Activated CD4-positive, alpha-beta T cell treated with anti-CD3 and anti-CD28 coated beads, Interleukin-2, Interleukin-4, amounts not matched to agents 100 ng/mL and 50 ng/mL, durations not matched to agents 16 hours and 8 hours (primary cell): ENCODE measurements at places on chromosomes 12 and 14.

DNA sequence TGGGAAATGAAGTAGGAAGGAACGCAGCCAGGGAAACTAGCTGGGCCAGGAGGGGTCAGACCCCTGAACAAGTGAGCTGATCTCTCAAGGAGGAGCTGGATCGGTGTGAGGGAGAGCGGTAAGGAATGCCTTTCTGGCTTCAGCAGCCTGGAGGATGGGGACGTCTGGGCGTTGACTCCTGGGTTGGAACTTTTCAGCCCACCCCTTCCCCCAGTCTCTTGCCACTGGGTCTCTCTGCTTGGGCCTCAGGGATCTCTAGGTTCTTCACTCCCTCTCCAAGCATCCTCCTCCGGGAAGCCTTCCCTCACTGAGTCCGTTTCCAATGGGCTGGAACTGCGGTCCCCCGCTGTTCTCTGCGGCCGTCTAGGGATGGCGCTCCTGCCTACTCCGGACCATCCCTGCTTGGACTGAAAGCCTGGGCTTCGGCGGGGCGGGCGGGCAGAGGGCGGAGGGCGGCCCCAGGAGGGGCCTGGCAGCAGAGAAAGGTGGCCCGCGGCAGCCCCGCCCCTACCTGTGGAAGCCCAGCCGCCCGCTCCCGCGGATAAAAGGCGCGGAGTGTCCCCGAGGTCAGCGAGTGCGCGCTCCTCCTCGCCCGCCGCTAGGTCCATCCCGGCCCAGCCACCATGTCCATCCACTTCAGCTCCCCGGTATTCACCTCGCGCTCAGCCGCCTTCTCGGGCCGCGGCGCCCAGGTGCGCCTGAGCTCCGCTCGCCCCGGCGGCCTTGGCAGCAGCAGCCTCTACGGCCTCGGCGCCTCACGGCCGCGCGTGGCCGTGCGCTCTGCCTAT is at the start of gene KRT7:
TSS of gene KRT7 (plus strand) at position 570 of the 788 bp plus-strand sequence. CDS start at position 624, 54 bp downstream.
- no peak for DNase-seq

GRCh38 chr12:10147714-10148403 is 17.9 kb upstream of the CLEC7A start:
- DNase-seq, result peak; percentile 36

DNA sequence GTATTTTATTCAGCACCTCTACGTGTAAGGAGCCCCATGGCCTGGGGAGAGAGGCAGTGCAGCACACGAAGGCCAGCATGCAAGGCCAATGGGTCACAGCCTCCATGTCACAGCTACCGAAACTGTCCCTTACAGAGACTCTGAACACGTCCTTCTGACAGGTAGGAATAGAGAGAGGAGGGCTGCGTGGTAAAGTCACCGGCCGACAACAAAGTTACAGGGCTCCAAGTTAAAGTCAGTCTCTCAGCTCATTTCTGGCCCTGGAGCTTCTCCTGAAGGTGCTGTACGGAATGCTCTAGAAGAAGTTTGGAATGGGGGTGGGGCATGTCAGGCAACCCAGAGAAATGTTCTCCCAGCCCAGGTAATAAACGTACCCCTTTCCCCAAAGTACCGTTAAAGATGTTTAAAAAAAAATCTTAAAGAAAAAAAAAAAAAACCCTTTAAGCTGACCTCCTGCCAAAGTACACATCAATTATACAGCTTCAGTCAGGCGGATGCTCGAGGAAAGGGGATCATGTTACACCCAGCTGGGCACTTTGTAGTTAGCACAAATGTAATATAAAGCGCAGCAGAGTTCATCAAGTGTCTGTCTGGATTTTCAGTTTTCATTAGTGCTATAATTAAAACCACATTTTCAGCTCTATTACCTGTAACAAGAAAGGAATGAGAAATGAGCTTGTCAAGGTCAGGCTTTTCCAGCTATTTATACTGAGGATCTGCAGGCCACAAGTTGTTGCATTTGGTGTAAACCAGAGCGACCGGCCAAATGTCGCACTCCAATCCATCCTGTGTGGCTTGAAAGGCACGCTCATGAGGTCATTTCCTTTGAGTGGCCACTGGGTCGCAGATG is 53.3 kb upstream of the CDKN3 start:
- DNase-seq, result no peak

DNA sequence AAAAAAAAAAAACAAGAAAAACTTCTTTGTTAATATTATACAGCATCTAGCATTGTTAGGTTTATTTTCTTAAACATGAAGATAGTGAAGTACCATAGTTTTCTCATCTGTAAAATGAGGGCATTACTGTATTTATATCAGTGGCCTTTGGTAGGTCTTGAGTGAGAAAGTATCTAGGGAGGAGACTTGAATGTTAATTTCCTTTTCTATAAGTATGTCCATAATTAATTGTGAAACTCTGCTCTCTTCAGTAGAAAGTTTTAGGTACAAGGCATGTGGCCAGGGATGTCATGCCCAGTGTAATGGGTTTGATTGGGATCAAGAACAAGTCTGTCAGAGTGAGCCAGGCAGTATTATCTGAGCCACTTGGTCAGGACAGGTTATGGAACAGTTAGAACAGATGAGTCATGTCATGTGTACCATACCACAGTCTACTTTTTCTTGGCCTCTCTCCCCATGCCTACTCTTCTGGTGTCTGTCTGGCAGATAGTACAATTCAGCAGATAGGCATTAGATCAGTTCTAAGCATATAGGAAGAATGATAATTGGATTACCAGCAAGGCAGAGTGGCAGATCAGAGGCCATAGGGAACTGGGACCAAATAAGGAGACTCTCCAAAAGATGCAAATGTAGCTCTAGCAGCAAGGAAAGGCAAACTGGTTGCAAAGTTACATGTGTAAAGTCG is 30.4 kb downstream of the FBXO34 start:
- peak; percentile 42 for DNase-seq

DNA sequence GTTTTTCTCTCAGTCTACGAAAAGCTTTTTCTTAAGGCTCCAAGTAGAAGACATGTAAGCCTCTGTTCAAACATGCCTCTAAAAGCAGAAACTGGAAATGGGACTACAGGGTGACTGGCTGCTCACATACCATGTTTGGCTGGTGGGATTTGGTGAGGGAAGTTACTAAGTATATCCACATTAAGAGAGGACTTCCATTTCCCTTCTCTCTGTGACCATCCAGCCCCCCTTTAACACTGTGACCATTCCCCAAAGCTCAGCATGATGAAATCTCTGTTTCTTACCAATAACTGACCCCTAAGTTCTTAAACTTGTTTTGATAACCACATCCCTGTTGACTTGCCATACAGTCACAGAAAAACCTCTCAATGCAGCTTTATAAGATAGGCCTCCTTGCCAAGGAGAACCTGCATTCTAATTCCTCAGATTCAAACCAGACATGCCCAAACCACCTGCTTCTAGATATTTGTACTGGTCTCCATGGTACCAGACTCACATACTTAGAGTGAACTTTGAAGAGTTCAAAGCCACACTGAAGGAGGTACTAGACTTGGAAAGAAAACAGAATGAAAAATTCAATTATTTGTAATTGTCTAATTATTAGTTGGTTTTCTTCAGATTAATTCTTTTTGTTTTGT is 102.2 kb downstream of the VEZT start:
- no peak for DNase-seq

DNA sequence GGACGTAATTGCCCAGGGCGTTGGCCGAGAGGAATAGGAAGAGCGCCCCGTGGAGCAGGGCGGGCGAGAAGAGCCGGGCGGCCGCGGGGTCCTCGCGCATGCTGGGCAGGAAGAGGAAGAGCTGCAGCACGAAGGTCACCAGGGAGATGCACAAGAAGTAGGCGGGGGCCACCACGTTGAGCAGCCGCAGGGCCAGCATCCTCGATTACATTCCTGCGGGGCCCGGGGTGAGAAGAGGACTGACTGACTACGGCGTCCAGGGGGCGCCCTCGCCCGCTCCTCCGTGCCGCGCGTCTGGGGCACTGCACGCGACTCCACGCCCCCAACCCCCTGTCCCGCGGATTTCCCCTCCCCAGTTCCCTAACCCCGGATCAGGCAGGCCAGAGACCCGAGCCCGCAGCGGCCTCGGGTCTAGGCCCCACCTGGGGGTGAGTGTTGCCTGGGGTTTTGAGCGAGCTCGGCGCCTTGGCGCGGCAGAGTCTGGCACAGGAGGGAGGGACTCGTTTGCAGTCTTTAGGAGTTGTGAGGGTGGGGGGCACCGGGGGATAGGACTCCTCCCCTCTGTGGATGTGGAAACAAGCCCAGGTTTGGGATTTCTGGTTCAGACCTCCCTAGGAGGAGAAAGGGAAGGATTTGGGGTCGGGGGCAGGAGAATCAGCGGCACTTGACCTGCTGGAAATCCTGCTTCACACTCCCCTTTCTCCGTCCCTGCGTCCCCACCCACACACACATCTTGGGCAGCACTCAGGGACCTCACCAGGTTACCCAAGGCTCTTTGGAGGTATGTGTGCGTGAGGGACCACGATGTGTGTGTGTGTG is 1.8 kb downstream of the ZDHHC22 start:
- DNase-seq, result peak; percentile 52

GRCh38 chr14:58844544-58844943 is 206.8 kb downstream of the DACT1 start:
- no peak for DNase-seq

DNA sequence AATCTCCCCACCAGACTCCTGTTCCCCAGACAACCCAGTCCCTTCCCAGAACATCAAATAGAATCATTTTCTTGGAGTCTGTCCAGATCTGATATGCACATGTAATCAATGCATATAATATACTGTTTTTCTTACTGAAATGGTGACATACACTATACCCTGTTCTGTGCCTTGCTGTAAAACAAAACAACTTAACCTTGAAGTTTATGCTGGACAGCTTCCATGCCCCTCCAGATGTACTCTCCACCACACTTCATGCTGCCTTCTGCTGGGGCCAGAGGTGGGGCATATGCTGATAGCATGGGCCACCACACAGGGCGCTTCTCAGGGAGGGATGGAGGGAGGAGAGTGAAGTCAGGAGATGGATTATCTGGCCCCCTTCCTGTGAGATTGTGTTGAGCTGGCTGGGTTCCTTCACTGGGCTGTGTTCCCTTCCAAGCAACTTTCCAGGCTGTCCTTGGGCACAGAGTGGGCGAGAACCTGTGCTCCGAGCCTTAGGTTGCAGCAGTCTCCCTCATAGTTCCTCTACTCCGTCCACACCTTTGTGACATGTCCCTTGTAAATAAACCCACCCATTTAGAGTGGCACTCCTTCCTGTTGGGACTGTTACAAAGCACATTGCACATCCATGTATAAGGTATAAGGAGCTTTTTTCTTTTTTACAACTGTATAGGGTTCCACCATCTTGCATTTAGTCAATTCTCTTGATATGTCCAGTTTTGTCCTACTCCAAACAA is 77.6 kb upstream of the RIC8B start:
- DNase-seq, result no peak

GRCh38 chr12:100463661-100464060 is 10.0 kb upstream of the NR1H4 start:
- no peak for DNase-seq

- no peak for DNase-seq
These were observed 320.8 kb upstream of the CCDC196 start for GRCh38 chr14:66165337-66165736.

DNA sequence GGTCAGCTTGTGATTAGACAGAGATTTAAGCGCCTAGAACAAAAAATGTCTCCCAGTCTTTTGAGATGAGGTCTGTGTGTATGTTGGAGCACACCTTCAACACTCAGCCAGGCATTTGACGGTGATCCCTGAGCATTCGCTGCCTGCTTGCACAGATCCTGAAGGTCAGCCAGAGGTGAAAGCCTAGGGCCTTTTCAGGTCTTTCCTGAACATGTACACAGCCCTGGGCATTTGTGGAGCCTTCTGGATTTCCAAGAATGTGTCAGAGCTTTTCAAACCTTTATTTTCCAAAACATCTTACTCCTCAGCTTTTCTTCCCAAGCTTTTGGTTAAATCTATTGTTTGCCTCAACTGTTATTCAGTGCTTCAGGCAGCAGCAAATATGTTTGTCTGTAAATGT is 59.1 kb upstream of the AMN start:
- DNase-seq, result no peak

DNA sequence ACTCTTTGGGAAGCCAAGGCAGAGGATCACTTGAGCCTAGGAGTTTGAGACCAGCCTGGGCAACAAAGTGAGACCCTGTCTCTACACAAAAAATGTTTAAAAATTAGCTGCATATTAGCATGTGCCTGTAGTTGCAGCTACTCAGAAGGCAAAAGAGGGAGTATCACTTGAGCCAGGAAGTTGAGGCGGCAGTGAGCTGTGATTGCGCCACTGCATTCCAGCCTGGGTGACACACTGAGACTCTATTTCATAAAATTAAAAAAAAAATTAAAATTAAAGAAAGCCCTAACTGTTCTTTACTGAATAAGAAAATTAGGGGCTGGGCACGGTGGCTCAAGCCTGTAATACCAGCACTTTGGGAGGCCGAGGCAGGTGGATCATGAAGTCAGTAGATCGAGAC is 27.0 kb downstream of the SENP1 start:
- DNase-seq, result no peak

- DNase-seq, result peak; percentile 25
These were observed 131.0 kb upstream of the SRRM4 start for GRCh38 chr12:118850244-118850825.
